ENCODE measurements at places on chromosomes 11 and 22.

GRCh38 chr11:64627371-64627770, 36.4 kb downstream of the SLC22A12 start:
- DNase-seq: no peak

- no peak for DNase-seq
These were observed 107.4 kb downstream of the MORC2 start for GRCh38 chr22:30861131-30861530.

- DNase-seq: no peak
These were observed 16.1 kb upstream of the RELT start for GRCh38 chr11:73359930-73360742.

DNA sequence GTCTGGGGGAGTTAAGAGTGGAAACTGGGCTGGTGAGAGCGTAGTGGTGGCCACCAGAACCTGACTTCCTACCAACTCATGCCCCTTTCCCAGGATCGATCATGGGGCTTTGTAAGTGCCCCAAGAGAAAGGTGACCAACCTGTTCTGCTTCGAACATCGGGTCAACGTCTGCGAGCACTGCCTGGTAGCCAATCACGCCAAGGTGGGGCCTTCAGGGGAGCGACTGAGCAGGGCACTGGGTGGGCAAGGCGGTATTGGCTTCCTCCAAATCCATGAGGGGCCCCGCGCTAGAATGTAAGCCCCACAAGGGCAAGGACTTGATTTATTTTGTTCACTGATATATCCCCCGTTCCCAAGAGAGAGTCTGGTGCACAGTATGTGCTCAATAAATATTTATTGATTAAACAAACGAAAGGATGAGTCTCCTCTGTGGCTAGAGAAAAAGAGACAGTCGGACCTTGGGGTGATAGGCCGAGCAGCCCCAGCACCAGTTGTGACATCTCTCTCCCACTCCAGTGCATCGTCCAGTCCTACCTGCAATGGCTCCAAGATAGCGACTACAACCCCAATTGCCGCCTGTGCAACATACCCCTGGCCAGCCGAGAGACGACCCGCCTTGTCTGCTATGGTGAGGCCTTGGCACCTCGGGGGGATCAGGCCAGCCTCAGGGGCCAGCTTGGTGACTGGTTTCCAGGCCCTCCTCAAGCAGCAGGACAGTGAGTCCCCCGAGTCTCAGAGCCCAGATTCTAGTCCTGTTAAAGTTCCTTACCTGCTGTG, 765 bp downstream of the ZFPL1 start:
- no peak for DNase-seq

GRCh38 chr22:22571862-22572261, 12.8 kb upstream of the PRAME start:
- no peak for DNase-seq

GRCh38 chr22:26656891-26657851, at the start of gene MIAT:
TSS of gene MIAT (plus strand) at chr22:26657588.
- DNase-seq: no peak

DNA sequence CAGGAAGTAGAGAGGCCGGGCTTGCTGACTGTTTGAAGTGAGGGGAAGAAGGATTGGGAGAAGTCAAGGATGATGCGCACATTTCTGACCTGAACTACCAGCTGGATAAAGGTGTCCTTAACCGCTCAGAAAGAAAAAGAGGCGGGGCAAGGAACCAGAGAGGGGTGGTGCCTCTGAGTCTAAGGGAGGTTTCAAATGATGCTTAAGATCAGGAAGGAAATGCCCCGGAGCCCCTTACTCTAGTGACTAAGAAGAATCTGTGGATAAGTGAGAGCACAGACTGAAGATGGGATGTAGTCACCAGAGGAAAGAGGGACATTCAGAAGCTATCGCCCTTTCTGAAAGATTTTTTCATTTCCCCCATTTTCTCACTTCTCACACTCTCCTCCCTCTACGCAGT, 12.7 kb downstream of the DCHS1 start:
- no peak for DNase-seq

DNA sequence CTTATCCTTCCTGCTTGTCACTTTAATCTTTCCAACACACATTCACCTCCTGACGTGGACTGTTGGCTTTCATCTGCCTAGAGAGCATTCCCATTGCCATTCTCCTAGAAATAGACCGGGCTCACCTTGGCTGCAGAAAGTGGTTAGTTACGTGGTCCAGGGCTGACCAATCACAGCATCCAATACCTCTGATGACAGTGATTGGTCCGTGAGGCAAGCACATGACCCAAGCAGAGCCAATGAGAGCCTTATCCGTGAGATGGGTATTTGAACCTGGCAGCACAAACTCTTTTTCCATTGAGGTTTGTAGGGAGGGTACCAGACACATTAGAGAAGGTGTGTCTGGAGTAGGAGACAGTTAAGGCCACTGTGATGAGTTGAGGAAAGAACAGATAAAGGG, 85.8 kb downstream of the MIAT start:
- no peak for DNase-seq

GRCh38 chr22:32574958-32575910, 100.6 kb downstream of the FBXO7 start:
- no peak for DNase-seq

DNA sequence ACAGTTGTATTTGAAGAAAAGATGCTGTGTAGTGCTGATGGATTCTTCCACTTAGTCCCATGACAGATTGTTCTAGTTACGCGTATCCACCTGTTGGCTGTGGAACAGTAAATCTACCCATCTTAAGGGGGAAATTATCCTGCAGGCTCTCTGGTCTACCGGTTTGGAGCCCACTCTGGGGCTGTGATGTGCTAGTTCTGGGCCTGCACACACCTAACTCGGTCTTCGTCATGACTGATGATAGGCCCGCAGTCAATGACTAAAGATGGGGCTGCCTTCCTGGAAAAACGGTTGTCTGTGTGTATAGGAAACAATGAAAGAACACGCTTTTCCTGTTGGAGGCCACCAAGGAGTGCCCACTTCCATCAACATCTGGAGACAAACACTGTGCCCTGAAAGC, 6.2 kb upstream of the RBM4B start:
- no peak for DNase-seq

GRCh38 chr11:128451652-128452470, 135.5 kb downstream of the ETS1 start:
- DNase-seq: no peak

DNA sequence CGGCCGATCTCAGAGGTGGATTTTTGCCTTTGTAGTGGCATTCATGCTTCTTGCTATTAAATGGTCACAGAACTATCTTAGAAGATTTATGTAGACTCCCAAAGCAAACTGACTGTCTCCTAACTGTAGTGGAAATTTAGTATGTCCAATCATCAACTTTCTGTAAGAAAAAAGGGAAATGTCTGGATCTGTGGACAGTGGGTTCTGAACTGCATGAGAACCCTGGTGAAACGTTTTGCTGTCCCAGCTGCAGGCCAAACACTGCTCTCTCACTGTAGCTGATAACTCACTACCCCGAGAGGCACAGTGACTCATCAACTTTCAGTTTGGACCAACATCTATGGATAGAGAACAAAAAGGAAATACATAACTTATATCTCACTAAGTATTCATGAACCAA, 387.1 kb downstream of the SOX6 start:
- peak; percentile 71 for DNase-seq

DNA sequence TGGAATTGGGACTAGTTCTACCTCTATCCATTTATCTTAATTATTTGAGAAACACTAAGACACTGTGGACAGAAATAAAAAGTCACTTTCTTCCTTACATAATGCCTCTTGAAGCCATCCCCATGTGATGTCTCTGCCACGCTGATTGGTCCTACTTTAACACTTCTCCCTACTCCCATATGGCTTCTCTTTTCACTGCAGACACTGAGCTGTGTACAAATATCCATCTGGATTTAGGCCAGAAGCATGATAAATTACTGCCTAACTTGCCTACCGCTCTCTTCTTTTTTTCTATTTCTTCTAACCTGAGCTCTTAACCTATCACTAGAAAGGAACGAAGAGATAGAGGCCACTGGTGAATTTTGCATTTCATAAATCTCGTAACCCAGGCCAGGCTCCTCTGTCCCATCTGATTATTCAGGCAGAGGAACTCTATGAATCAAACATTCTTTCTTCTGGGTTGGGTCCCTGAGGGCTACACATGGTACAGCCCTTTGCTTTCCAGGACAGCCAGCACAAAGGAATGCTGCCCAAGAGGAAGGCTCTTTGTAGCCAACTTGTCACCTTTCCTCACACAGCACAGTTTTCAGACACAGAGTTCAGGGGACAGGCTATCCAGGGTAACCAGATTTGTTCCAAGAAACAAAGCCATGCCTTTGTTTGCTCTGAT, 878.5 kb upstream of the LRRC4C start:
- no peak for DNase-seq

All from amniotic stem cell (primary cell).